Stimulated activated CD4-positive, alpha-beta T cell treated with anti-CD3 and anti-CD28 coated beads, Interleukin-15, amount 100 ng/mL, for 48 hours (primary cell): ENCODE measurements at places on chromosomes 6 and 20.
A peak's percentile ranks its signal among the peaks of the same experiment; 100 is the strongest.

GRCh38 chr20:63173552-63174191, 42.3 kb downstream of the YTHDF1 start:
- no peak for DNase-seq

DNA sequence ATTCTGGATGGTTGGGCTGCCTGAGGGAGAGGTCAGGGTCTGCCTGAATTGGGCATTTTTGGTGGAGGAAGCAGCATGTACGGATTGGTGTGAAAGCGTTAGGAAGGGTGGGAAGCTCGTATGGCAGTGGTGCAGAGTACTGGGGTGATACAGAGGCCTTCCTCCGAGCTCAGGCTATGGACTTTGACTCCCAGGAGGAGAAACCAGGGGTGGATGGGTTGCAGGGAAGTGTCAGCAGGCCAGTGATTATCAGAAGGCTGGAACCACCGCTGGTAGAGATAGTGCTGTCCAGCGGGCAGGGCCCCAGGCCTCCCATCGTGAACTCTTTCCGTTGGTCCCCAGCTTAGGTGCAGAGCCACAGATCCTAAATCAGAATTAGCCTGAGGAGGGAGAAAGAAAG, 5.3 kb downstream of the WFDC5 start:
- no peak for DNase-seq

DNA sequence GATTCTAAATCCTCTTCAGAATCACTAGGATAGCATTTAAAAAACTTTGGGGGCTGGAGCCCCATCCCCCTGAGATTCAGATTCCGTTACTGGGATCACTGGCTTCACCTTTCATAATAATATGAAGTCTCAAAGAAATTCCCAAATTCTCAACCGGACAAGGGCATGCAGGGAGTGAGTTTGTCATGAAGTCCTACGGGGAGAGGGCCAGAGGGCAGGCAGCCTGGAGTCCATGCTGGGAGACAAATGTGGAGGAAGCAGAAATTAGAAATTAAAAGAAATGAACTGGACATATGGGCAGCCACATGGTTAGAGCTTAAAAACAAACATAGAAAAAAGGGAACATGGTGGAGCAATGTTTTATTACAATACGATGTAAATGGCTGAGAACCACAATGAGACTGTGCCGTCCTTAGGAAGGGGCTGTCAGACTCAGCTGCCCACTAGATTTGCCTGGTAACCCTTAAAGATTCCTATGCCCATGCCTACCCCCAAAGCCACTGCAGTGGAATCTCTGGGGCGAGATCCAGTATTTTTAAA, 142.6 kb downstream of the CEBPB start:
- no peak for DNase-seq

DNA sequence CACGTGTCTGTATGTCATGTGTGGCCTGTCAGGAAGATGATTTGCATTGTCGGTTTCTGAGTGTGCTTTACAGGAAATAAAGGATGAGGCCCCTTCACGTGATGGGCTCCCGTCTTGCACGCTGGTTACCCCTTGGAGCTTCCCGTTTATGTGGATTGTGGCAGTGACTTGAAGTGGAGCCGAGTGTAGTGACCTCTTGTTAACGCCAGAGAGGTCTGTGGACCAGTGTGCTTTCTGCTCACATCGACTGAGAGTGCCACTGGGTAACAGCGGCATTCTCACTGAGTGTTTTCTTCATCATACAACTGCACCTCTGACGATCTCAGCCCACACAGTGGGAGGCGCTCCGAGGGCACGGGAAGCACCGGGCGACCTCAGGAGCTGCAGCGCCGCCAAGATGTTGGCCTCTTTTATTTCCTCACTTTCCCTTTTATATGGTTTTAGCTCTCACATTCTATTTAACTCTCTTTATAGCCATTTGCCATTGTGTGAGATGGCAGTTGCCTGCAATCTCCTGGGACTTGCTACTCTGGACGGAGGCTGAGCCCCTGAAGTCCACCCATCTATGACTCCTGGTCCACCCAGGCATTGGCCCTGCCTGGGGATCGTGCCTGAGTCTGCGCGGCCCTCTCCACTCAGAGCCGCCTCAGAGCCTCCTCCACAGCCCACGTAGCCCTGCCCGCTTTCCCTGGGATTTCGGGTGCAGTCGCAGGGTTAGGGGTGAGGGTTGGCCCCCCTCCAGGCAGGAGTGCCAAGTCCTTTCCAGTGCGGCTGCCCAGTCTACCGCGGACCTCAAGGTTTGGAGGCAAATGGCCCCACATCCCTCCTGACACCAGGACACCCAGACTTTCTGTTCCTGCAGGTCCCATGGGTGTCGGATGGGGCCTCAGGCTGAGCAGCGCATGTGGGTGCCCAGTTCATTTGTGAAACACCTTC, 238.9 kb downstream of the ERMARD start:
- peak; percentile 54 for DNase-seq

GRCh38 chr6:151702851-151703658, 104.4 kb upstream of the ESR1 start:
- no peak for DNase-seq
